Cardiac fibroblast (primary cell): ENCODE measurements at places on chromosomes 16 and 17.

DNA sequence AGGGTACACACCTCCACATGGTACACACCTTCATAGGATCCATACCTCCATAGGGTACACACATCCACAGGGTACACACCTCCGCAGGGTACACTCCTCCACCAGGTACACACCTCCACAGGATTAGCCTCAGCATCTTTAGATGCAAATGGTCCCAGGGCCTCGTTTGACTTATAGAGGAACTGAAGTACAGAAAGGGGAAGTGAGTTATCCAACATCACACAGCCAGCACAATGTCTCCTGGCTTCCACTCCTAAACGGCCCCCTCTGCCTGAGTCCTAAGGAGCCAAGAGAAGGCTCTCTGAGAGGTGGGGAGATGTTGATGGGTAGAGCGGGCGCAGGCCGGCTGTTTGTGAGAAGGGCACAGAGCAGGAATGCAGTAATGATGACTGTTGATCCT lies 12.0 kb downstream of the FOXN1 start:
- no peak for DNase-seq

DNA sequence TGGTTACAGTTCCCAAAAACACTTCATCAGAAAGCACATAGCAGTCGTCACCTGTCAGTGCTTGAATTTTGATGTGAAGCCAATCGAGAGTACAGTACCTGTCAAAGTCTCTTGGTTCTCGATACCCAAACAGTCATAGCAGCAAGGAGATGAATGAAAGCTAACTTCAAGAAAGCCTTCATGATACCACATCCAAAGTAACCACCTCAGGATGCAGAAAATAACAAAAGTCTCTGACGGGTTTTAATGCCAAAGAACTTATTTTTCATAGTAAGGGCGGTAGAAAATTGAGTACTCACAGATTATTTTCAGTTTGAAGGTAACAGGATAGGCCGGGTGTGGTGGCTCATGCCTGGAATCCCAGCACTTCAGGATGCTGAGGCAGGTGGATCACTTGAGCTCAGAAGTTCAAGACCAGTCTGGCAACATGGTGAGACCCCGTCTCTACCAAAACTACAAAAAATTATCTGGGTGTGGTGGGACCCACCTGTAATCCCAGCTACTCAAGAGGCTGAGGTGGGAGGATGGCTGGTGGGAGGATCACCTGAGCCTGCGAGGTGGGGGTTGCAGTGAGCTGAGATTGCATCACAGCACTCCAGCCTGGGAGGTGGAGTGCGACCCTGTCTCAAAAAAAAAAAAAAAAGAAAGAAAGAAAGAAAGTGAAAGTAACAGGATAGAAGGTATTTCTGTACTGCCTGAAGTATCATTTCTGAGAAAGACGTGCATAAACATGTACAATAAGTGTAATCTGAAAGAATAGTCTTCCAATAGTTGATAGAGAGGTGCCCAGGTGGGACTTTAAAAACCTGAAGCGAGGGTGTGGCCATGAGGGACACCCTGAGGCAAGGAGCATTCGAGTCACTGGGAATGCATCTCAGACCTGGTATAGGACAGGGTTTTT lies 15.4 kb downstream of the MFSD11 start:
- no peak for DNase-seq

DNA sequence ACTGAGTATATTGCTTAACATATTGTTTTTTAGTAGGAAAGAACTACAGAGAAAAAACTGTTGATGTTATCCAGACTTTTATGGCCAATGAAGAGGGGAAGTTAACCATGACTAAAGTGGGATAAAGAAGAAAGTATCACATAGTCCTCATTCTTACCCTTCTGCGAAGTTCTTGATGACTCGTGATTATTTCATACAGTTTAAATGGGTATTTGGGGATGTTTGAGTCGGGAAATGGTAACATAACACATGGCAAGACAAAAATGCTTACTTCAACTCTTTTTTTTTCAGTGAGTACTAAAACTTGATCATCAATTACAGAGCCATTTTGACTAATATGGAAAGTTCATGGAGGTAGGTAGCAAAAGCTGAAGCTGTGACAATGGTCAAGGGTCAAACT lies 4.9 kb downstream of the POLG2 start:
- no peak for DNase-seq

- DNase-seq, result no peak
Measured at GRCh38 chr17:36511216-36511615, 23.5 kb downstream of the MYO19 start.

DNA sequence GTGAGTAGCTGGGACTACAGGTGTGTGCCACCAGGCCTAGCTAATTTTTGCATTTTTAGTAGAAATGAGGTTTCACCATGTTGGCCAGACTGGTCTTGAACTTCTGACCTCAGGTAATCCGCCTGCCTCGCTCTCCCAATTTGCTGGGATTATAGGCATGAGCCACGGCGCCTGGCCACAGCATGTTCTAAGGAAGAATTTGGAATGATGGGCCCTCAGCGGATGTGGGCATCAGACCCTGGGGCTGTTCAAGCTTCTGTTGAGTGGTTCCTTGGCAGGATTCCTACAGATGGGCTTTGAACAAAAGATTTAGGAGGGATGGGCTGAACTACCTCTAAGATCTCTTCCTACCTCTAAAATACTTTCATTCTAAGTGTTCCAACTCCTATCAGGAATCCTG lies 4.1 kb downstream of the PRPSAP2 start:
- no peak for DNase-seq

- no peak for DNase-seq
Measured at GRCh38 chr17:81806461-81807209, 2.7 kb downstream of the GCGR start.

- DNase-seq, result no peak
Measured at GRCh38 chr17:71828182-71828596, 292.6 kb upstream of the SOX9 start.

GRCh38 chr17:8965394-8966168 lies at the start of gene PIK3R5:
TSS of gene PIK3R5 (minus strand) at chr17:8965707. CDS start at chr17:8911494, 54,213 bp downstream.
- no peak for DNase-seq

DNA sequence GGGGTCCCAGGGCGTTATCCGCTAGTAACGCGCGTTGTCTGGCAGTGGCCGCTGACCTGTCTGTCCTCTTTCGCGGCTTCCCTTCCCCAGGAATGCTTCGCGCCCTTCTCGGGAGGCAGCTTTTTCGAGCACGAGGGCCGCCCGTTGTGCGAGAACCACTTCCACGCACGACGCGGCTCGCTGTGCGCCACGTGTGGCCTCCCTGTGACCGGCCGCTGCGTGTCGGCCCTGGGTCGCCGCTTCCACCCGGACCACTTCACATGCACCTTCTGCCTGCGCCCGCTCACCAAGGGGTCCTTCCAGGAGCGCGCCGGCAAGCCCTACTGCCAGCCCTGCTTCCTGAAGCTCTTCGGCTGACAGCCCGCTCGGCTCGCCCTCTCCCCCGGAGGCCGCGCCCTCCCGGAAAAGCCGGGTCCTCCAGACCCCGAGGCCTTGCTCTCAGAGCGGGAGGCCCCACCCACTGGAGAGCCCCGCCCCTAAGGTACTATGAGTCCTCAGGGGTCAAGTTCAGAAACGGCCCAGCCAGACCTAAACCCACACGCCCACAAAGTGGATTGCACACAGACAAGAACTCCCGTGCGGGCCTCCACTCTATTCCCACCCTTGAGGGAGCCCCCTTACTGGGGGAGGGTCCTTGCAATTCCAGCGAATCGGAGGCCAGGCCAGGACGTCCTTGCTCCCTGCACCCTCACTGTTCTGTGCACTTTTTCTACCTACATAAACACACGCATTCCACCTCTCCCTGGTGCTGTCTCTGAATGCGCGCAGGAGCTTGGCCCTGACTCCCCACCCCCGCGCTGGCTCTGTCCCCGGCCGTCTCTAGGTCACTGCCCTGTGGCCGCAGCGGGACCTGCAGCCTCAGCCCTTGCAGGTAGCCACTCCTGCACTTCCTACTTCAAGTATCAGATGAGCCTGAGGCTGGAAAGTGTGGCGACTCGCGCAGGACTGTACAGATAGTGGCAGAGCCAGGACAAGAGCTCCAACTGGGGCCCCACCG lies 5.4 kb upstream of the SLC5A2 start:
- no peak for DNase-seq

DNA sequence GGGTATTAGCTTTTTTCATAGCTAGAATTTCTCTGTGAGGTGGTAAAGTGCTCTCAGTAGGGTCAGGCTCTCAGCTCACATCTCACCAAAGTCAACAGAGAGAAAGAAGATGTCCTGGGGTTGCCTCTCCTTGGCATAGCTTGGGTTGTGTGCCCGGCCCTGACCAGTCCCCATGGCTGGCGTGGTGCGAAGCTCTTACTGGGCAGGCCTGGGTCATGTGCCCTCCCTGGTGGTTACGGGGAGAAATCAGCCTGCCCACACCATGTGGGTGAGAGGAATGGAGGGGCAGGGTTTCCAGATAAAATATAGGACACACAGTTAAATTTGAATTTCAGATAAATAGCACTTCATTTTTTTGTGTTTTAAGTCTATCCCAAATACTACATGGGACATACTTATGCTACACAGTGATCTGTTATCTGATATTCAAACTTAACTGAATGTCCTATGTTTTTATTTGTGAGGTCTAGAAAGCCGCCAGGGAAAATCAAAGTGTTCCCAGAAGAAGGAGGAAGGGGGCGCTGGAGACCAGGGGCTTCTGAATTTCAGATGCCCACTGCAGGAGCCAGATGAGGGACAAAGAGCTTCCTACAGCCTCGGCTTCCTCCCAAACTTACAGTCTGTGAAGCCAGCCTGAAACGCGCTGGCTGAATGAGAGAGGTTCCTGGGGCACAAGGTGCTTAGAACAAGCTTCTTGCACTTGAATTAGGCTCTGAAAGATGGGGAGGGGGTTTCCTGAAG lies 45.4 kb downstream of the NKD1 start:
- DNase-seq, result no peak

- no peak for DNase-seq
Measured at GRCh38 chr16:14289692-14290340, 218.7 kb downstream of the MRTFB start.

DNA sequence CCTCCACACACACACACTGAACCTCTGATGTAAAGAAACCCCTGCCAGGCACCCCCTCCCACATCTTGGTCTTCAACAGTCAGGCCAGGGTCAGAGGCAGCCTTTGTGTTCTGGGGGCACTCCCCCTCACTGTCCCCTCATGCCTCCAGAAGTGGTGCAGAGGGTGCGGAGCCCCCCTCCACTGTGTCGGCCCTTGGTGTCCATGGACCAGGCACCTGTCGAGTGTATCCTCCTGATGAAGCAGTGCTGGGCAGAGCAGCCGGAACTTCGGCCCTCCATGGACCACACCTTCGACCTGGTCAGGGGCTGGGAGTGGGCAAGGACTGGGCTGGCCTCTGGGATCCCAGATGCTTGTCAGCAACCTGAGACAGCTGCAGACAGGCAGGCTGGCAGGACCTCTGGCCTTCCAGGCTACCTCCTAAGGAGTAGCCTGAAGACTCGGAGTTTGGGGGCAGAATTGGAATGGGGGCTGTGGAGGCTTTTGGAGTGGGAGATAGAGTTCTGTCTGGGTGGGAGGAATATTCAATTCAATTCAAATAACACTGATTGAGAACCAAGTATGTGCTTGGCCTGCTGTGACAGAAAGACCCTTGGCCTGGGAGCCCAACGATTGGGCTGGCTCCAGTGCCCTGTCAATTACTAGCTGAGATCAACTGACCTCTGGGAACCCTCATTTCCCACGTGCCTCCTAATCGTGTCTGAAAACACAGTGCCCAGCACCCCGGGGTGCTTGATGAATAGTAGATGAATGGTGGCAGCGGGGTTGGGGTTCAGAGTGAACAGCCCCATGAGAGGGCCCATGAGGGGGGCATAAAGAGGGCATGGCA lies 11.5 kb downstream of the GUCY2D start:
- DNase-seq, result no peak

GRCh38 chr16:30934827-30935557 lies 11.6 kb downstream of the FBXL19 start:
- peak; percentile 69 for DNase-seq

- DNase-seq, result no peak
Measured at GRCh38 chr17:73797594-73798110, 153.4 kb upstream of the SDK2 start.

DNA sequence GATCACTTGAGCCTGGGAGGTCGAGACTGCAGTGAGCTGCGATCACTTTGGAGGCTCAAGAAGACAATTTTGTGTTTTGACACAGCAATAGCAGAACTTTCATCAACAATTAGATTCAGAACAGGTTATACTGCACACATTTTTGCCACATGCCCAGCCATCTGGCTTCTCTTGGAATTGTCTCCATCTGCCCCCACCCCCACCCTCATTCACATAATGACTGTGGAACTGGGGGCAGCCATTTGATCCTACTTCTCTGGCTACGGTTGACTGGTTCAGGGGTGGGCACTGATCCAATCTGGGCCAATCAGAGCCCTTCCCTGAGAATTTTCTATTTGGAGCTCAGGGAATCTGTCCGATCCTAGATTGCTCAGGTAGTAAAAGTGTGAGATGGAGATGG lies 14.0 kb downstream of the TMEM92 start:
- DNase-seq, result no peak

DNA sequence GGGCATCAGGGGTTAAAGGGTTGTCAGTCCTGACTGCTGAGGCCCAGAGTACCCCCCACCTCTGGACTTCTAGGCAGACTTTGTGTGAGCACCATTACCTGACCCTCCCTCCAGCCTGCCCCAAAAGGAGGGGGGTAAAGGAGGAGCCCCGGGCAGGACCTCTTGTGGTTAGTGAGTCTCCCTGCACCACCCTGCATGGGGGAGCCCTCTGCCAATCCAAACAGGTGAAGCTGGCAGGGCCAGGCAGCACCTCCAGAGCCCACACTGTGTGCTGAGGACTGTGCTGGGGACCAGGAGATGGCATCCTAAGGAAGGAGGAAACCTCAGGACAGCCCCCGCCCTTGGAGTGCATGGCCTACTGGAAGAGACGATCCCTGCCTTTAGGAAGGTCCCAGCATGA lies 2.6 kb upstream of the KRT14 start:
- no peak for DNase-seq

GRCh38 chr16:23504453-23505179 lies 5.7 kb downstream of the GGA2 start:
- DNase-seq, result peak; percentile 82

DNA sequence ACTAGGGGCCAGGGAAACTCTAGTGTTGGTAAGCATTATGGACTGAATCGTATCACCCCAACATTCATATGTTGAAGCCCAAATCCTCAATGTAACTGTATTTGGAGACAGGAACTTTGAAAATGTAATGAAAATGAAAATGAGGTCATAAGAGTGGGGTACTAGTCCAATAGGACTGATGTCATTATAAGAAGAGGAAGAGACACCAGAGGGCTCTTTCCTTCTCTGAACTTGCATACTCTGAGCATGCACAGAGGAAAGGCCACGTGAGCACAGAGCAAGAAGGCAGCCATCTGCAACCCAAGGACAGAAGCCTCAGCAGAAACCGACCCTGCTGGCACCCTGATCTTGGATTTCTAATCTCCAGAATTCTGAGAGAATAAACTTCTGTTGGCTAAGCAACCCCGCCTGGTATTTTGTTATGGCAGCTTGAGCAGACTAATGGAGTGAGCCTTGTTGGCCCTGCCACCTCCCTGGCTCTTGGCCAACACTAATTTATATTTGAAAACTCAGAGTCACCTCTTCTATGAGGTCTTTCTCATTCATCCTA lies 273.4 kb downstream of the NTN1 start:
- no peak for DNase-seq

GRCh38 chr16:55663225-55663624 lies 7.4 kb downstream of the SLC6A2 start:
- DNase-seq, result no peak

GRCh38 chr16:2497695-2498484 lies 15.9 kb upstream of the ATP6V0C start:
- no peak for DNase-seq

GRCh38 chr16:89923640-89924296 lies 626 bp downstream of the TUBB3 start:
- no peak for DNase-seq
